ENCODE measurements at places on chromosomes 3 and 15.

GRCh38 chr3:152474585-152474984 is 205.9 kb downstream of the MBNL1 start:
- no peak for DNase-seq

GRCh38 chr3:46096781-46097180 is 69.5 kb upstream of the XCR1 start:
- DNase-seq, result no peak

GRCh38 chr3:194985031-194985578 is 285.9 kb downstream of the XXYLT1 start:
- DNase-seq, result no peak

- no peak for DNase-seq
Measured at GRCh38 chr3:193796089-193796488, 203.1 kb downstream of the OPA1 start.

- no peak for DNase-seq
Measured at GRCh38 chr3:179898024-179898423, 138.7 kb downstream of the PEX5L start.

- DNase-seq, result no peak
Measured at GRCh38 chr3:58536501-58537411, at the start of gene ACOX2. TSS of gene ACOX2 (minus strand) at chr3:58537190. CDS start at chr3:58535106, 2,084 bp downstream.

- no peak for DNase-seq
Measured at GRCh38 chr3:121698476-121698875, 37.8 kb upstream of the HCLS1 start.

Data from stimulated activated CD4-positive, alpha-beta T cell treated with anti-CD3 and anti-CD28 coated beads, Interleukin-1b, Interleukin-23, amount 100 ng/mL, for 1 hour (primary cell).